Tongue (tissue), 3 donors: ENCODE measurements at places on chromosomes 1 and 21.

- DNase-seq, result no peak
These were observed 17.9 kb upstream of the PWP2 start for GRCh38 chr21:44089001-44089911.

DNA sequence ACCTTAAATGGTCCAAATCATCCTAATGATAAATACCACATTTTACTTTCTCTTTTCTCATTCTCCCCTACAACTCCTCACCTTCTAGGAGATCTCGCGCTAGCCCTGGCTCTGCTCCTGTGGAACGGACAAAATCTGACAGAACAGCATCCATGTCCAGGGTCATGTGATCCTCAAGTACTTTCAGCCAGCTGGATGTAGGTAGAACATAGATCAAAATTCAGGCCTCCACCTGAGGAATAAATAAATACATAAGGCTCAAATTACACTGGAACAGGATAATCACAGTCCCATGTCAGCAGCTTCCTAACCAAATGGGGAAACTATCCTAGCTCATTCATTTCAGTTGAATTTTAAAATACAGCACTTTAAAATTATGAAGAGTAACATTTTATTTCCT, 33.2 kb downstream of the OTUD7B start:
- no peak for DNase-seq

GRCh38 chr1:228008391-228009115, 1.8 kb downstream of the WNT3A start:
- no peak for DNase-seq

- no peak for DNase-seq
These were observed 6.7 kb upstream of the PTPN14 start for GRCh38 chr1:214557952-214558735.

GRCh38 chr1:59039551-59039950, 255.7 kb upstream of the JUN start:
- no peak for DNase-seq

DNA sequence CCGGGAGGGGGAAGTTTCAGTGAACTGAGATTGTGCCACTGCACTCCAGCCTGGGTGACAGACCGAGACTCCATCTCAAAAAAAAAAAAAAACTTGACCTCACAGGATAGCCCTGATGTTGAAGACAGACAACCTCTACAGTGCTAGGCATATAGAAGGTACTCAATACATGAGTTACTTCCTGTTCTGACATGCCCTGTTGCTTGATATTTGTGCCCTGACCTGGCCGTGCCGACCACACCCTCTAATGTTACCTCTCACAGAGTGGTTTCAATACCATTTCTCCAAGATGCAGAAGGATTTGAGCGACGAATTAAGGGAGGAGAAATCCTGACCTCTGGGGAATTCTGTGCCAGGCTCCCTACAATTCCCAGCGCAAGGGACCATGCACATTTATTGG, 5.2 kb downstream of the PTAFR start:
- no peak for DNase-seq

DNA sequence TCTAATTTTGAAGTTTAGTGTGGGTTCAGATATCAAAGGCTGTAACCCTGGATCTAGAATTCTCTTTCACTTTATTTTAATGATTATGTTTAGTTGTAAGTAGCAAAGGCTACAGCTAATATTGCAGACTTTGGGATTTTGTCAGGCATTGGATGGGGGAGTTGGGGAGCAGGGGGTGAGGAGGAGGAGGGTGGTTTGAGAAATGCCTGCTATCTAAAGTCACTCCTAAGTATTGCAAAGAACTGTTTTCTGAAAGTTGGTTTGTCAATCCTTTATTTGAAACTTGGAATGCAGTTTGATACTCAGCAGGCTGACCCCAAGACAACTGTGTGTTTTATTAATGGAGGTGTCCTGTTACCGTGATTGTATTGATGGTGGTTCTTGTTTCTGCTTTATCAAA, 1.2 kb downstream of the NTPCR start:
- no peak for DNase-seq

DNA sequence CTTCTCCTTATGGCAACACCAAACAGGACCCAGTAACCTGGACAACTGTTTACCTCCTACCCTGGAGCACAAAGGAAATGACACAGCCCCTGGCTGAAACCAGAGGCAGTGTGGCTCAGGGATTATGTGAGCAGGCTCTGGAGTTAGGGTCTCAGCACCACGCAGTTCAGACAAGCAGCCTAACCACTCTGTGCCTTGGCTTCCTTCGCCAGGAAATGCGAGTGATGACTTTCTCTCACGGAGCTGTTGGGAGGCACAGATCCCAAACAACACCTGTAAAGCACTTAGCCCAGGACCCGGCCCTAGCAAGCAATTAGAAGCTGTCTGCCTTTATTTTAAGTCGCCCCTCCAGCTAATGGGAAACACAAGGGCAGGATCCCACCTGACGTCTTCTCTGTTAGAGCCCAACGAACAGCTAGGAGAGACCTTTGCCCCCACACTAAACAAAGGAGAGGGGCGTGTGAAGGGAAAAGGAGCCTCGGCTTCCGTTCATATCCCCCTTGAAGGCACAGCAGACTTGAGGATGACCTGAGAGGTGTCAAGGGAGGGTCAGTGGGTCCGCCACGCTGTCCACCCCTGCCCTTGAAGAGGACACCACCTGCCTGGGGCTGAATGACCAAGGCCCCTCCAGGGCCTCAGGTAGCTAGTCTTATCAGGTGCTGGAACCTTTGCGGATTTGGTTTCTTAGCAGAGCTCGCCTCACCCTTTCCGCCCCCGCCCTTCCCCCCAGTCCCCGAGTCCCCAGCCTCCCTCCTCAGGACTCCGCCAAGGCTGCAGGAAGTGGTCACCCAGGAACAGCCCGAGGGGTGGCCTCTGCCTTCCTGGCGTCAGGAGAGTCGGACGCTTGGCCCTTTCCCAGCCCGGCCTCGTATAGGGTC, 860 bp downstream of the TMEM63A start:
- peak; percentile 28 for DNase-seq

GRCh38 chr21:34020005-34020847, 53.2 kb upstream of the MRPS6 start:
- peak; percentile 44 for DNase-seq

- no peak for DNase-seq
These were observed 84.9 kb downstream of the VWA5B1 start for GRCh38 chr1:20375563-20375962.

GRCh38 chr1:114208714-114209113, 55.0 kb upstream of the SYT6 start:
- peak; percentile 7 for DNase-seq

DNA sequence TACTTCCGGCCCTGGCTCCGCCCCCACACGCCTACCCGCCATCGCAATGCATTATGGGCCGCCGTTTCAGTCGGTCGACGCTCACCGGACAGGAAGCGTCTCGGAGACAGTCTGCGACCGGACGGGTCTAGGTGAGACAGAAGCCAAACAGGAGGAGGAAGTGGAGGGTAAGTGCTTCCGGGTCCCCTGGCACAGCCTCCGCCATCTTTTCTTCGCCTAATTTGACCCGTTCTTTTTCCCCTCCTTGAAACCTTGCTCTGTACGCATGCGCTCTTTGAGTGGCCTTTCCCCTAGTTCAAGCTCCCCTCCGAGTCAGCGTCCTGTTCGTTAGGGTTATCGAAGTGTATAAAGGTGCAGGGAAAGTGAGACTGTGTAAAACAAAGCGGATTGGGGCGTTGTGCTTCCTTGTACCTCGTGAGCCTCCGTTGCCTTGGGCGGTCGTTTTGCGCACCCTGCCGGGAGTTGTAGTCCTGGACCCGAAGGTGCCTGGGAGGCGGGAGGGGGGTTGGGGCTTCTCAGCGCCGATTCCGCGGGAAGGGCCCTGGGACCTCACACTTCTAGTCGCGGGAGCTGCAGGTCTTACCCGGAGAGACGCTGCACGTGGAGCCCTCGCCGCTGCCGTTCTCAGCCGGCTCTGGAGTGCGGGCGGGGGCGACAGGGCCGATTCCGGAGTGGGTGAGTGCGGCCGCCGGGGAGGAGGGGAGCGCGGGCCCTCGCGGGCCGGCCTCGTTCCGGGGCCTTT, at the start of the genes ATP5PF and GABPA:
TSS of gene ATP5PF (minus strand) at position 1 of the 742 bp plus-strand sequence. CDS start 5,110 bp downstream, outside the sequence.
TSS of gene GABPA (plus strand) at position 69 of the 742 bp plus-strand sequence. CDS start 6,627 bp downstream, outside the sequence.
- DNase-seq, result peak; percentile 99

- DNase-seq, result no peak
These were observed 274.5 kb downstream of the VAV3 start for GRCh38 chr1:107690491-107690890.

GRCh38 chr1:16158025-16158424, 2.2 kb upstream of the EPHA2 start:
- DNase-seq, result no peak

- DNase-seq, result no peak
These were observed 24.2 kb upstream of the PEX19 start for GRCh38 chr1:160309185-160309557.

- DNase-seq, result peak; percentile 85
These were observed 198.0 kb downstream of the GRIK3 start for GRCh38 chr1:36836196-36836883.

DNA sequence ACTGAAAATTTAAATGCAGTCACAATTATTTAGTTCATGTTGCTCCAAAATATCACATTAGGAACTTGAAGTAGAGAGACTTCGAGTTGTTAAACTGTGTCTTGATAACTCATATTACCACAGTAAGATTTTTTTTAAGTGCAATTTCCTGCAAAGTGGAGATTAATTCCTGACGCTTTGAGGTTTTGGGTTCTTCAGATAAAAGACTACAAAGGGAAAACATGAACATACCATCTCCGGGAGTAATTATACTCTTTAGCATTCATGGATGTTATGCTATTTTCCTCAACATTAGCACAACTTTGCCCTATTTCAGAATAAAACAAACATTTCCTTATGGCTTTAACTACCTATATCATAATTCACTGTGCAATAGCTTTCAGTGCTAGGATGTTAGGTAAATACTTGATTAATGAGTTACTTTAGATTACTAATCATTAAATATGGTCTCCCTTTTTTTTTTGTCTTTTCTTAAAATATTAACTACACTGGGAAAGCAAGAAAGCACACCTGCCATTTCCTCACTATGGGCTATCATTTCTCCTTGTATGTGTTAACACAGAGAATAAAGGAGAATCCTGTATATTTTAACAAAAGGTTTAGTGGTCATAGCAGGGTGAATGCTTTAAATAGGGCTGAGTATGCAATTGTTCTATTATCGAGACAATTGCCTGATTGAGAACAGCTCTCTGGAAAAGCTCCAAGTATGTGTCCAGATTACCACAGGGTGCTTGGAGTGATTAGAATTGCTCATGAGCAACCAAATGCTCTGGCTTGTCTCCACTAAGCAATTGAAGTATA, 252.5 kb upstream of the C1orf105 start:
- peak; percentile 87 for DNase-seq

DNA sequence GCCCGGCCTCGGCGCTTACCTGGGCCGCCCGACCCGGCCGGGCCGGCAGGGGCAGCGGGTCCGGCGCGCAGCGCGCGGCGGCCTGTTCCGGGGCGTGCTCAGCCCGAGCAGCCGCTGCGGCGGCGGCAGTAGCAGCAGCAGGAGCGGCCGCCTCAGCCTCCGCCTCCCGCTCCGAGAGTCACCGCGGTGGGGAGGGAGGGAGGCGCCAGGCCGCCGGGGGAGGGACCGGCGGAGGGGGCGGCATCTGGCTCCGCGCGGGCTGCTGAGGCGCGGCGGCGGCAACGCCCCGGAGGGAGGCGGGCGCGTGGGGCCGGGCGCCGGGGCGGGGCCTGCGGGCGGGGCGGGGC, at the start of gene CTNNBIP1:
TSS of gene CTNNBIP1 (minus strand) at position 194 of the 347 bp plus-strand sequence. CDS start 38,205 bp downstream, outside the sequence.
- DNase-seq, result no peak

- no peak for DNase-seq
These were observed 37.7 kb downstream of the NKAIN1 start for GRCh38 chr1:31201931-31202360.

DNA sequence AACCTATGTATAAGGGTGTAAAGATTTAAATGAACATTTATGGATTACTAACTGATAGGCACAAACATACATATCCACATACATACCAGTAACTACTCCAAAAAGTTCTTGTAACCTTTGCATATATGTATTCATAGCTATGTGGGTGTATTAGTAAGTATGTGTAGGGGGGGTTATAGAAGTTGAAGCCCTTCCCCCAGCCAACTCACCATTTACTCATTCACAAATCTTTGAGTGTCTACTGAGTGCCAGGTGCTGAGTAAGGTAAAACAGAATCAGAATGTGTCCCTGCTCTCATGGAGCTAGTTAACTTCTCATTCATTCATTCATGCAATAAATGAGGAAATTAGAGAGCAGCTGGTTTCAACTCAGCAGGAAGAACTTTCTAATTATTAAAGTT, 1.3 kb downstream of the C1orf146 start:
- no peak for DNase-seq

GRCh38 chr1:221228594-221228993, 349.4 kb downstream of the HLX start:
- DNase-seq, result no peak

DNA sequence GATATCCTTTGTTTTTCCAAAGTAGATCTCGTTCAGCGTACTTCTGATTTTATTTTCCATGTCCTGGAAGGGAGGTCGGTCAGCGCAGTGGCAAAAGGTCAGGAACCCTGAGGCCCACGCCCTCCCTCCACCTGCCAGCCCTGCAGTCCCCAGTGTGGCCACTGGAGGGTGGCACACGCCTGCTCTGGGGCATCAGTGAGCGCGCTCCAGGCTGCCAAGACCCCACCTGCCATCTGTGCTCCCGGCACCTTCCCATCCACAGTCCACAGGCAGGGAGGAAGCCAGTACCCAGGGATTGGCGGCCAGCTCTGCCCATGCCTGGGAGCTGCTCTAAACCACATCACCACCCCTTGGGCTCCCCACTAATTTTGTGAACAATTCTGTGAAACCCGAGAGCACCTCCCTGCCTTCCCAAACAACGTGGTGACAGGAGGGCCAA, 32.3 kb downstream of the SLC66A1 start:
- DNase-seq, result peak; percentile 59

- DNase-seq, result peak; percentile 65
These were observed 3.1 kb downstream of the LMNA start for GRCh38 chr1:156117414-156118176.

DNA sequence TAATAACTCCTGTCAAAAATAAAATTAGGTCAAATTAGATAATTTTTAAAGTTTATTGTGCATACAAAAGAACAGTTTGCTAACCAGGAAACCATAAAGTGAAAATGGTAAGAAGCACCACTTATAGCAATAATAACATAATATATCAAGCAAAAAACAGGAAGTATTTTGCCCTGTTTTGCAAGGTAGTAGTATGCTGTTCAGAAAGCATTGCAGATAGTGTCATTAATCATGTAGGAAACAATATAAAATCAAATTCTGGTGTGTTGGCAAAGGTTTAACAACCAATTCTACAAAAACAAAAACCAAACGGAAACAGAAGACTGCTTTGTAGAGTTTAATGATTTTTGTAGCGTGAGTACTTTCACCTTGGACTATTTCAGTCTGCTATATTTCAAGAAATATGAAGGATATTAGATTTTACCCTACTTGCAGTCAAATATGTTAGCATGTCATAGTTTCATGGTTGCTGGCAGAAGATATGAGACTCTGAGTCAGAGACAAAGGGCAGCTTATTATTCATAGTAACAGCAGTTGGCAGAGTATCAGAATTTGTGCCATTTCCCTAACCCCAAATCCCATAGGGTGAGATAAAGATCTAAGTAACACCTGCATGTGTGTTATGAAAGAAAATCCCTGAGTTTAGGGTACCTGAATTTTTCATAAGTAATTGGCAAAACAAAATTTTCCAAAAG, 729.0 kb upstream of the BRINP3 start:
- no peak for DNase-seq

- no peak for DNase-seq
These were observed 35.5 kb upstream of the ZC3H12A start for GRCh38 chr1:37438869-37439343.
